Ureter (tissue), 1 donor: ENCODE measurements at places on chromosomes 3 and 15.
A peak's percentile ranks its signal among the peaks of the same experiment; 100 is the strongest.

DNA sequence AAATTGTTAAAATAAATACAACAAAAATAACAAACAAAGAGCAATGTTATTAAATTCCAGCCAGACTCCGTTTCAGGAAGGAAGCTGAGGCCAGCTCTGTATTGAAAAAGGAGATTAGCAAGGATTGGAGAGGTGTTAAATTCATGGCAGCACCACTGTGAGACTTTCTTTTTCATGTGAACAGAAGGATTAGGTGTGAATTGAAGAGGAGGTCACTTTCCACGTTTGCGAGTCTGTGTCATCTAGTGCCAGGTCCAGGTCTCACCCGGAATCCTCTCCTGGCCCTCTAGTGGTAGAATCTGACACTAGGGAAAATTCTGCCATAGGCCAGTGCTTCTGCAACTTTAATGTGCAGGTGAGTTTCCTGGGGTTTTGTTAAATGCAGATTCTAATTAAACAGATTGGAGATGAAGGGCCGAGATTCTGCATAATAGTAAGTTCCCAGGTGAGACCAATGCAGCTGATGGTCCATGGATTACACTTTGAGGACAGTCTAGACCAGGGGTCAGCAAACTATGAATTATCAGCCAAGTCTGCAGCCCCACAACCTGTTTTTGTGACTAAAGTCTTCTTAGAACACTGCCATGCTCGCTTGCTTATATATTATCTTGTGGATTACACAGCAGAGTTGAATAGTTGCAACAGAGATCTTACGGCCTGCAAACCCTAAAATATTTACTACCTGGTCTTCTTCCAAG lies 9.2 kb upstream of the SLC6A1 start:
- no peak for DNase-seq

GRCh38 chr15:70248116-70249025 lies 150.7 kb upstream of the TLE3 start:
- DNase-seq = no peak

DNA sequence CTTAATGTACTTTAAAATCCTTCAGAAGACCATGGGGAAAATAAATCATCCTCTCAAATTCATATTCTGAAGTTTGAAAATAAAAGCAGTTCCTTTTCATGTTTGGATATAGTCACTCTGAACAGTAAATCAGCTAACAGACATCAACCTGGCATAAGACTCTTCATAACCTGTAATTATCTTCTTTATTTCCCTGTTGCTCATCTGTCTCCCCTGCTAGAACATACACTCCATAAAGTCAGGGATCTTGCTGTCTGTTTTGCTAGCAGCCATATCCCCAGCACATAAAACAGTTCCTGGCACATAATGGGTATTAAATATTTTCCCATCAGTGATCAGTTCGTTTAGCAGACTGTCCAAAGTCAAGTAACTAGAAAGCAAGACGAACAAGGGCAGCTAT lies 11.2 kb downstream of the VGLL4 start:
- DNase-seq = no peak

- DNase-seq = no peak
Measured at GRCh38 chr15:100332721-100333120, 9.1 kb downstream of the ADAMTS17 start.

DNA sequence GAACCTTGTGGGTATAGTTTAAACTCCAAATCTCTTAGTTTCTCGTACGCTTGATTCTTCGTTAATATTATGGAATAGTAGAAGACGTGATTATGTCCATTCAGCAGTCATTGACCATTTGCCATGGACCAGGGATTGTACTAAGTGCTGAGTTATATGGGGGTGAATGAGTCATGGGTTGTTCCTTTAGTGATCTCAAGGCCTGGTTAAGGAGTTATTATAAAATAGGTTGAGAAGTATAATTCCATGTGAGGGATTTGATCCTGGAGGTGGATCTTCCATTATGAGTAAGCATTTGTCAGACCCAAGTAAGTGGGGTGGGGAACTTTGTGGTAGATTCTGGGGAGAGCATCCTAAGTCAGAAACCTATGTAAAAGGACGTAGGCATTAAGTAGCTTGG lies 15.4 kb downstream of the NR2C2 start:
- no peak for DNase-seq

GRCh38 chr3:34198309-34198708 lies 399.9 kb downstream of the PDCD6IP start:
- DNase-seq = no peak

GRCh38 chr3:193771011-193771652 lies 178.1 kb downstream of the OPA1 start:
- no peak for DNase-seq

GRCh38 chr15:49290191-49290590 lies 120.1 kb downstream of the GALK2 start:
- no peak for DNase-seq

- no peak for DNase-seq
Measured at GRCh38 chr15:100763835-100764750, 115.5 kb upstream of the ALDH1A3 start.

DNA sequence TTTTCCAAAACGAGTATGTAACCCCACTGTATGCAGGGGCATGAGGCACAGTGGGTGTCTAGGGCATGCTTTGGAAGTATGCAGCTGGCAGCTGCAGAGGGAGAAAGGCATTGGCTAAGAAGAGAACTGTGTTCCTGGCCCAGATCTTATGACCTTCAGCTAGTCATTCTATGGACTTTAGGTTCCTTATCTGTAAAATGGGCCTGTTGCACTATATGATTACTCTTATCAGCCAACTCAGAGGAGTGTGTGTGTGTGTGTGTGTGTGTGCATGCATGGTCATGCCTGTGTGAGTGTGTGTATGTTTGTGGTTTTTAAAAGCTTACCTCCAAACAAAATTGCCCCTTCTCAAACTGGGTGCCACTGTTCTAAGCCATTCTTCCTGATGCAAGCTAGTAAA lies 27.4 kb upstream of the CHST2 start:
- no peak for DNase-seq

- peak; percentile 87 for DNase-seq
Measured at GRCh38 chr3:9302425-9303181, 53.2 kb upstream of the SRGAP3 start.

GRCh38 chr3:197381371-197381770 lies 83.0 kb upstream of the DLG1 start:
- DNase-seq = no peak

DNA sequence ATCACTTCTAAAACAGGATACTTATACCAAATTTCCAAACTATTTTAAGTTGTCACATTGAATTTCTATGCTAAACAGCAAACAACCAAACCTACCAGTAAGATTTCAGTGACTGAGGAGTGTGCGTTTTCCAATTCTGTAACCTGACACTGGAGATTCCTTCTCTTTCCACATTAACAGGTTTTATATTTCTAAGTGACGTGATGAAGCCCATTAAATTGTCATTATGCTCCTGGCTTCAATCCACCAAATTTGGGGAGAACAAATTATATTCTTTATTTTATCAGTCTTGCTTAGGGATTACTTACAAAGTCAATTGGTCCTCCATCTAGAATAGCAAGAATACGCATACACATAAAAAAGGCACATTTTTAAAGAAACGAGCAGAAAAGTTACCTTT lies 764.8 kb upstream of the NR2F2 start:
- no peak for DNase-seq

GRCh38 chr15:67501177-67501835 lies 19.6 kb upstream of the C15orf61 start:
- no peak for DNase-seq

DNA sequence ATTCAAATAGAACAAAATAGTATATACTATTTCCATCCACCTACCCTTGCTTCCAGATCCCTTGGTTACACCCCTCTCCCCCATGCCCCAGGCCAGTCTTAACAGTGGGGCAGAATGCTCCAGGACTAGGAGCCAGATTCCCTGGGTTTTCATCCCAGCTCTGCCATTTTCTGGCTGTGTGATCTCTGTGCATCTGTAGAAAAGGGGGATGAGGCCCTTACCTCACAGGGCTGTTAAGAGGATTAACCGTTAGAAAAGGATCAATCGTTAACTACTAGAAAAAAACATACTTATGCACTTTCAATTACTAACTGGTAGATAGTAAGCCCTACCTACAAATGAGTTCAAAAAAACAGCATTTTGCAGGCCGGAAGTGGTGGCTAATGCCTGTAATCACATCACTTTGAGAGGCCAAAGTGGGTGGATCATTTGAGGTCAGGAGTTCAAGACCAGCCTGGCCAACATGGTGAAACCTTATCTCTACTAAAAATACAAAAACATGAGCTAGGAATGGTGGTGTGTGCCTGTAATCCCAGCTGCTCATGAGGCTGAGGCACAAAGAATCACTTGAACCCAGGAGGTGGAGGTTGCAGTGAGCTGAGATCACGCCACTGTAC lies 11.7 kb downstream of the EBLN2 start:
- DNase-seq = no peak

- no peak for DNase-seq
Measured at GRCh38 chr15:49038382-49038781, 7.9 kb downstream of the SECISBP2L start.

- no peak for DNase-seq
Measured at GRCh38 chr3:159029306-159030026, 227.6 kb downstream of the MFSD1 start.

- DNase-seq = peak; percentile 51
Measured at GRCh38 chr3:179929091-179929529, 107.6 kb downstream of the PEX5L start.

- no peak for DNase-seq
Measured at GRCh38 chr3:132554437-132554836, 42.6 kb upstream of the ACKR4 start.

DNA sequence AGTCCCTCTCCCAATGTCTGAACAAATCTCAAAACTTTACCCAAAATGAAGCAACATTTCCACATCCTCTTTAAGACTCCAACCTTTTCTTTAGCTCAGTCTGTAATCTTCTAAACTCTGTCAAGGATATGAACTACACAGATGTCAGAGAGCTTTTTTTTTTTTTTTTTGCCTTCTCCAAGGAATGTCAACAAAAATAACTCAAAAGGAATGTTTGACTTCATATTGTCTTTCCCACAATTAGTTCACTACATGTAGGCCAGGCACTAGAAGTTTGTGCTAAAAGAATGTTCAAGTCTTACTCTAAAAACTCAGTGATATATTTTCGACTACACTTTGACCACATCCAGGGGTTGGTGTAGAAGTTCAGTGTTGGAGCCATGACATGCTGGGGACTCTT lies 37.1 kb downstream of the ADAMTS9 start:
- DNase-seq = no peak

- DNase-seq = no peak
Measured at GRCh38 chr3:139691619-139692018, 13.8 kb upstream of the NMNAT3 start.

DNA sequence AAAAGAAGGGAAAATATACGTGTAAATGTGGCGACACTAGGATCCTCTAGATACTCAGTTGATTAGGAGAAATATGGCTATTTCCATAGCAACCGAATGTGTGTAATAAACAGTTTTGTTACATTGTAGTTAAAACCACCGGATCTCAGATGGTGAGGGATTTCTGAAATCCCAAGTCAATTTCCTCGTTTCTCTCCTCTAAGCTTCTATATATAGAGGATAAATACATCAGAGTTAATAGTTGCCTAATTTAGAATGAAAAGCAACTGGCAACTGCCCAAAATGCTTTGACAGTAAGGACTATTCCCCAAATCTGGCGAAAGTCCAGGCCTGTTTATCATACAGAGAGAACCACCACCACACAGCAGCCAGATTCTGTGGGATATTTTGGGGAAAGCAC lies 112.6 kb downstream of the GABRB3 start:
- DNase-seq = no peak

GRCh38 chr3:95923496-95924210 lies 890.7 kb upstream of the EPHA6 start:
- DNase-seq = peak; percentile 58

- peak; percentile 49 for DNase-seq
Measured at GRCh38 chr3:190017521-190018288, 103.0 kb downstream of the P3H2 start.

DNA sequence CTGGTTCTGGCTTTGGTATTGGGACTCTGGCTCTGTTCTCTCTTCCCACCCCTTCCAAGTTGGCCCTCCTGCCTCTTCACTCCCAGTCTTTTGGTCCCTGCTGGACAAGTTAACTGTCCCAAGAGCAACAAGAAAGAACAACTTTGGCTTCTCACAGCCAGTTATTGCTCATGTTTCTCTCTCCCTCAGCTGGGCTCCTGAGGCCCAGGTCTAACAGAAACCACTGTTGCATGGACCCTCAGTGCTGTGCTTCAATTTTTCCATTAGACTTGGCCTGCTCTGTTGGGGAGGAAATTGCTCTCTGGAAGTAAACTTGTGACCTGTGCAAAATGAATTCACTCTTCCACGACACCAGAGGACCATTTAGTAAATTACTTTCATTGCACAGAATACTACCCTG lies 64.5 kb downstream of the CHST2 start:
- DNase-seq = no peak

DNA sequence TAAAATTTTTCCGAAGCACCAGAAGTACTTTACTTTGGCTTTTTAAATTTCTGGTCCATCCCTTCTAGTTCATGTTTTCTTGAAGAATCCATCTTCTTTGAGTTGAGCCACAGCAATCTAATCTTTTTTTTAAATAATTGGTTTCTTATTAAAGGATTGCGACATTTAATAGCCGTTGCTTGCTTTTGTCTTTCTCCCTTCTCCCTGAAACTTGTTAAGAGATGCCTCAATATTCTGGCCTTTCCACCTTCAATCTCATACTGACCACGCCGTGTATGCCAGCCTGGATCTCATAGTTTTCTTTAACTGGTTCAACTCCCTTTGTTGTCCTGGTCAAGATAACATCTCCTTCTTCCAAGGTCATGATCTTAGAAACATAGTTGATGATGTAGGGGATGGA lies 18.4 kb upstream of the RPLP1 start:
- no peak for DNase-seq

- DNase-seq = no peak
Measured at GRCh38 chr3:188819939-188820338, 351.8 kb upstream of the TPRG1 start.

- DNase-seq = no peak
Measured at GRCh38 chr3:183517607-183518006, 37.9 kb downstream of the KLHL6 start.

GRCh38 chr3:106276755-106277612 lies 408.2 kb upstream of the CBLB start:
- no peak for DNase-seq

DNA sequence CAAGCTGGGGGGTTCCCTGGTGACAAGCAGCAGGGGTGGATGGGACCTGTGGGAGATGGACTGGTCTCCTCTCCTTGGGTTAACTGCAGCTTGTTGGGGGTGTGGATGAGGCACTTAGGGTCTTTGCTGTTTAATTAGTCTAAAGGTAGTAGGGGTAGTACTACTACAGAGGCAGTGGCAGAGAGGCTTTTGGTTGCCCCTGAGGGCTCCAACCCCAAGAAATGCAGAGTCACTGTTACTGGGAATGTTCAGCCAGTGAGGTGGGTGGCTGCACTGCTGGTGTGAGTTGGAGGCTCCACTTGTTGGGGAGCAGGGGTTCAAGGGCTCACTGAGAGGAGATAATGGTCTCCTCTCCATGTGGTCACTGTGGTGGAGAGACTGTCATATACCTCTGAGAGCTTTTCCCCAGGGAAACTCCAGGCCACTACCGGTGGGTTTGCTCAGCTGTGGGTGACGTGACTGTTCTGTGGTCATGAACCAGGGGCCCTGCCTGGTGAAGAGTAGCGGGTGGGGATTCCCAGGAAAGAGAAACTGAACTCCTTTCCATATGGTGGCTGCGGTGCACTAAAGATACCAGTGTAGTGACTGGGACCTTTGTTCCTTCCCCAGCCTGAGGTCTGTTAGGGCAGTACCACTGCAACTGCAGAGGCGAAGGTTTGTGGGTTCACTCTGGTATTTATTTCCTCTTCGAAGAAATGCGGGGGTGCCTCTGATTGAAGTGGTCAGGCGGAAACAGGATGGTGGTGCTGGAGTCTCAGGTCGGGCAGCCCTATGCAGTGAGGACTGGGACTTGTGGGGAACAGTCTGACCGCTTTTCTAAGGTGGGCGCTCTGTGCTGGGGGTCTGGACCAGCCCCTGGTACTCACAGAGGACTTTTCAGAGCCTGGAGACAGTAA lies 68.9 kb upstream of the TNFSF10 start:
- DNase-seq = no peak
